RCC 7860 (cell line): ENCODE measurements at places on chromosomes 5 and 9.

GRCh38 chr9:121909111-121909510 lies 184.0 kb downstream of the TTLL11 start:
- DNase-seq = no peak

GRCh38 chr5:139794067-139794846 lies 1.4 kb upstream of the PSD2 start:
- DNase-seq = no peak

DNA sequence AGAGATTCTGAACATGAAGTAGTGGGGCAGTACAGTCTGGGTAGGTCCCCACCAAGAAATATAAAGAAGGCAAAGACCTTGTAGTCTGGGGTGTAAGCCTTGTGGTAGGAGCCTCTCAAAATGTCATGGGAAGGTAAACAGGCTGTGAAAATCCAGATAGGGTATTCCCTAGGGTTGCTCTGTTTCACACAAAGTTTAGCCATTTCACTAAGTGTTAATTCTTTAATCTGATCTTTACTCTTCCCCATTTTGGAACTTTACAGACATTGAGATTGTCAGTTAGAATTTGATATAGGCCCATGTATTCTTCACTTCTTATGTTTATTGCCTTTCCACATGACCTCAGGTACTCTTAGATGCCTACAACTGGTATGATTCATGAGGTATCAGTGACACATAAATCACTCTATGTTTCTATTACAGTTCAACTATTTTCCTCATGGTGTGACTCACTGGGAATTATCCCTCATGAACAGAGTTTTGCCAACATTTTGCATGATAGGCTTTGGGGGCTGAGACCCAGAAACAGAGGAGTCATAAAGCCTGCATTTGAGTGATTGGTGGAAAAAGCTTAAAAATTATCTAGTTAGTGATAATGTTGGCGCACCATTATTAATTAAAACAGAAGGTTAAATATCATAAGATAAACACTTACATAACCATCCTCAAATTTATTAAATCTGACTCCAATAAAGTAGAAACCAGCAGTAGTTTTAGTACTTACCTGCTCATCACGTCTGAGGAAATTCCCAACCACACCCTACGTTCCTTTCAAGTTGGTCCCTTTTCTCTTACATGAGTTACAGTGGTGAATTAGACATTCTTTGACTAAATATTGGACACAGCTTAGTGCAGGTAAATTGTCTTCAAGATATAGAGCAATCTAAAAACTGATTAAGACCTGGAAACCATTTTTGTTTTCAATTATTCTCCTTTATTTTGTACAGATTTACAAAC lies 399.8 kb upstream of the MEF2C start:
- DNase-seq = peak; percentile 74

DNA sequence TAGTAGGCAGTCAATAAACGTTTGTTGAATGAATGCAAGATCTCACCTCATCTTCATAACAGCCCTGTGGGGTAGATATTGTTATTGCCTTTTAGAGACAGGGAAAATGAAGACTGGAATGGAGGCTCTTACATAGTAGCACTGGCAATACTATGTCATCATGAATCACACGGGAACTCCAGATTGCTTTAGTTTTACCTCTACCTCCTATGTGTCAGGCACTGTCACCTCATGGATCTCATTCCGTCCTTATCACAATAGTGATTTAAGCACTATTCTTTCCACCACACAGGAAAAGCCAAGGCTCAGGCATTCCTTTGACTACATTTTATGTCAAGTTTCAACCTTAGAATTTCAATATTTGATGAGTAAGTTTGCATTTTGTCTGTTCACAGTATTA lies 2.9 kb upstream of the EPB41L4B start:
- DNase-seq = no peak

DNA sequence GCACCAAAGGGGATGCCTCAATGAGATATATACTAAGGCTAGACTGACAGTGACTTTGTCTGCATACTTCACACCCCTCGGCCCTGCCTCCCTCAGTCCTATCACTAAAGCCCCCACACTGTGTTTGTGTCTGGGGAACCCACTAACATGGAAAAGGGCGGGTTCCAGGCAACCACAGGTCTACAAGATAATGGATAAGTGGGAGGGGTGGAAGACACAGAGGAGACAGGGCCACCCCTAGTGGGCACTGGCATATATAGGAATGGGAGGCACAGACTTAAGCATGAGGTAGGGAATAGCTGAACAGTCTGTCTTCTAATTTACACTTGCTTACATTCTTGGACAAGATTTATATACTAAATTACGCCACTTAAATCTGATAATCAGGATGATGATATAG lies 74.0 kb downstream of the SLIT3 start:
- DNase-seq = no peak
